ENCODE measurements at places on chromosomes 12 and 14.

GRCh38 chr14:36320897-36321381 lies 502 bp upstream of the MBIP start:
- DNase-seq: no peak

DNA sequence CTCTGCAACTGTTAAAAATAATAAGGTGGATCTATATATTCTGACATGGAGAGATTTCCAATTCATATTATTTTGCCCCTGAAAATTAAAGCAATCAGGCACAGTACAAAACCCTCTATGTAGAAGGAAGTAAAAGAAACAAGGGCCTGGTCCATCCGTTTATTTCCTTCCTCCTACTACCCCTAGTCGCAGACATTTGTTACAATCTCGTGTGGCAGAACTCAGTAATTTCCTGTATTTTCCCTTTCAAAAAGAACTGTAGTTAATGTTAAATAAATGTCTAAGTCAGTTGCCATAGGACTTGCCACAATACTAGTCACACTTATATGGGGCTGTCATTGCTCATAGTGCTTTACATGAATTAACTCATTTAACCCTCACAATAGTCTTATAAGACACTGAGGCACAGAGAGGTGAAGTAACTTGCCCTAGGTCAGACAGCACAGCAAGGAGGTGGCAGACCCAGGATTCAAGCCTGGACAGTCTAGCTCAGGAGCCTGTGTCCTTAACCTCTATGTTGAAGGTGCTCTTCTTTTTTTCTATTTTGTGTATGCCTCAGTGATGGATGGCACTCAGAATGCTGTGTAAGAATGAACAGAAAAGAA lies 24.2 kb downstream of the NINJ2 start:
- no peak for DNase-seq

- no peak for DNase-seq
Observed at GRCh38 chr14:23984891-23985602, 3.7 kb upstream of the DHRS4L2 start.

DNA sequence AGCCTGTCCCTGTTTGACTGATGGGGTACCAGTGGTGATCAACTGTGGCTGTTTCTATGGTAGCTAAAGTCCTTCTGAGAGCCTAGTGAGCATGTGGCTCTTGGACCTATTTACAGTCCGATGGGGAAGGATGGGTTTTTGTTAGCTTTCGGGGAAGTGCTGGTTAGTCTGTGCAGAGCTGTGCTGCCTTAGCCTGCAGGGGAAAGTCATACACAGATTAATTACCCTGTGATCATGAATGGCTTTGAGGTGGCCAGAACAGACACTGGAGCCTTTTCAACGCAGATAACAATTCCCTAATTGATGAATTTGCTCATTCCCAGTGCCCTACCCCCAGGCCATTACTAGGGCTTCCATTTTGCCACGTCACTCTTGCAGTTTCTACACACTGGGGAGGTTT lies 99.7 kb downstream of the WSCD2 start:
- no peak for DNase-seq
